Mammary microvascular endothelial cell (primary cell): ENCODE measurements at places on chromosomes 5 and 9. TPM values are rescaled to one million over a fixed set of nuclear protein-coding genes. Genes with fewer than 3 reads are reported as not detected.

INSYN2B gene
- total RNA-seq = 25.4 and 34.2 TPM in 2 replicates

PPP3R2 gene
- total RNA-seq = not detected in 2 replicates

MUSK gene
- not detected in 2 replicates for total RNA-seq

CD72 gene
- not detected in 2 replicates for total RNA-seq

GMCL2 gene
- total RNA-seq = not detected in 2 replicates

ANKRD34B gene
- total RNA-seq = not detected in 2 replicates

PLEKHG4B gene
- total RNA-seq = 0.05 and 0.07 TPM in 2 replicates

NUTM2G gene
- total RNA-seq = not detected in 2 replicates

NPR2 gene
- 5.1 and 7.9 TPM in 2 replicates for total RNA-seq

COL5A1 gene
- total RNA-seq = 10.1 and 14.1 TPM in 2 replicates

EQTN gene
- total RNA-seq = not detected in 2 replicates

STK32A gene
- 0.07 TPM in 1 of 2 replicates, not detected in the other for total RNA-seq

PCDHGB5 gene
- 7.9 and 8.3 TPM in 2 replicates for total RNA-seq

ANKRD33B gene
- total RNA-seq = 5.3 and 6.9 TPM in 2 replicates

HCN1 gene
- total RNA-seq = not detected in 2 replicates

ARRDC1 gene
- 29.7 and 33.4 TPM in 2 replicates for total RNA-seq

SPATA31C1 gene
- not detected in 2 replicates for total RNA-seq
